K562 (cell line): ENCODE measurements at places on chromosomes 13 and 19.

DNA sequence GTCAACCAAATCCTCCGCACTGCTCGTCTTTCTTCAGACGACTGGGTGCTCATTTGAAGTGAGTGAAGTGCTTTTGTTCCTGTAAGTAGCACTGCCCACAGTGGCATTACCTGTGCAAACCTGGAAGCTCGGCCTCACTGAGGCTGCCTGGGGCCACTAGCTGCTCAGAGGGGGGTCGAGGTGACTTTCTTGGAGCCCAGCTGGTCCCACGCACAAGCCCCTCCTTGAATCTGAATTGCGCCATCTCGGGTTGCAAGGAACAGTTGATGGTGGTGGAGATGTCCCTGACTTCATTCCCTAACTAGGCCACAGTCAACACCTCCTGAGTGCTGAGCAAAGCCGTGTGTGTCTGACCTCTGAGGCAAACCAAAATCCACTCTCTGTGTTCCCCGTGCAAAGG, 79.3 kb upstream of the GPR183 start:
- no peak for DNase-seq

DNA sequence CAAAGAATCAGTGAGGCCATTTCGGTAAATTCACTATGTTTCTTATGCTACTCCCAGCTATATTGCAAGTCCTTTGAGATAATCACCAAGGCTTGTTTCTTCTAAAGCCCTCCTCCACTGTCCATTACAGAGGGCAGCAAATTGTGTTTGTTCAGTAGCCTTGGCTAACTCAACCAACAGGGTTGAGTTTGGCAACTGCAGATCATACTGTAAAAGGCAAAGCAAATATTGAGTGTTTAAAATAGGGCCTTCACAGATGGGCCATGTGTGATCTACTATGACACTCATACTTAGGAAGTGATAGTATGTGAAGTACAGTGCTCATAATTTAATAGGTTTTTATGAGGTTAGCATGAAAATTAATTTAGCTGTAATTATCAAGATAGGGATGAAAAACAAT, 171.3 kb downstream of the DACH1 start:
- no peak for DNase-seq

GRCh38 chr13:99527301-99527700, 26.0 kb downstream of the TM9SF2 start:
- DNase-seq: no peak

DNA sequence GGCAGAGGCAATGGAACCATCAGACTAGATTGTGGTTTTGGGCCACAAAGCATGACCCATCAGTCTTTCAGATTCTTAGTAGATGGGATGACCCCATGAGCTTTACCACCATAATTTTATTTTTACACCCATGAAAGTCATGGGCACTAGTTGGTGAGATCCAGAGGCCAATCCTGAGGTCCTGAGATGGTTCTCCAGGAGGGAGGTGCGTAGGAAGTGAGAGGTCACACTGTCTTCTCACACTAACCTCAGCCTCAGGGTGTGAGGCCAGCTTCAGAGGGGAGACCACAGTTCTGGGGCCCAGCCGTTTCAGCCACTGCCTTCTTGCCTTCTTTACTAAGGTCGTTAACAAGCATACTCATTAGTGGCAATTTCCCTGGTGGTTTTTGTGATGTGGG, 106.4 kb downstream of the AKAP11 start:
- no peak for DNase-seq

GRCh38 chr19:5302396-5302795, 38.2 kb downstream of the PTPRS start:
- no peak for DNase-seq

DNA sequence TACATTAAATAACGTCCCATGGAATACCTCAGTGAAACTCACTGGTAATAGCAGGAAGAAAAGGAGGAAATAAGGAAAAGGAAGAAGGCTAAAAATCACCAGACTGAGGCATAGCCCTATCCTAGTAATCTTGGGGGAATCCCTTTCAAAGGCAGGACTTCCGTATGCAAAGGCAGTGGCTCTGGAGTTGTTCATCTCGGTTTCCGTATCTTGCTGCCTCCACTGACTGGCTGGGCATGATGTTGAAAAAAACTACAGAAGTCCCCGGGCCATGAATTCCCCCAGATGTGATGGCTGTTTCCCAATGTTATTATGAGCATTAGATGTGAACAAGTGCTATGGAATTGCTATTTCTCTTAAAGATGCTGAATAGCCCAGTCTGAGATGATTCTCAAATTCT, 5.5 kb downstream of the FPR2 start:
- no peak for DNase-seq

DNA sequence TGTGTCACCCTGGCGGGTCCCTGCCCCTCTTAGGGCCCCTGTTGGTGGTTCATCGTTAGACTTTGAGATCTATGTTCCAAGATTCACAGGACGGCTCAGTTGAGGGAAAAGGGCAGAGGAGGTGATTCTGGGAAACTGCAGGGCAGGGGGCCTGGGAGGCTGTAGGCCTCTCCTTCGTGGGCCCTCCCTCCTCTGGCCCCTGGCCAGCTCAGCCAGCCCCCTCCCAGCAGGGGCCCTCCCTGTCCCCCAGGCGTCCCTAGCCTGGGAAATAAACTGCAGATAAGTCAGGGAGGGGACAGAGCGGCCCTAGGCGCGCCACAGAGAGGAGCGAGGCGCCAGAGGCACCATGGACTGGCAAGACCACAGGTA, 6.5 kb downstream of the HIF3A start:
- no peak for DNase-seq

DNA sequence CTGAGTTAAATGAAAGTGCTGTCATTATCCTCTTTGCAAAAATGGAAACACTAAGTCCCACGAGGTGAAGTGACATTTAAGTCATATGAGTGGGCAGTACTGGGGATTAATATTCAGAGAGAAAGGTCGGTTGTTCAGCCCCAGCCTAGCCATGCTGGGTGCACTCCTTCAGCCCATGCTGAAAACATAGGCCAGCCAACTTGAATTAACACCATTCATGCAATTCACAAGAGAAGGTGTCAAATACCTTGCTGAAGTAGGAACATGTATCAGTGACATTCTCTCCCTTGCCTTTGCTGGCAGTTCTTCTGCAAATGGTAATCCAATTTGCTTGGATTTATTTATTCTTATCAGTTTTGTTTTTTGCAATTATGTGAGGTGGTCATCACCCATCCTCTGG, 256.3 kb downstream of the DNAJC15 start:
- no peak for DNase-seq

DNA sequence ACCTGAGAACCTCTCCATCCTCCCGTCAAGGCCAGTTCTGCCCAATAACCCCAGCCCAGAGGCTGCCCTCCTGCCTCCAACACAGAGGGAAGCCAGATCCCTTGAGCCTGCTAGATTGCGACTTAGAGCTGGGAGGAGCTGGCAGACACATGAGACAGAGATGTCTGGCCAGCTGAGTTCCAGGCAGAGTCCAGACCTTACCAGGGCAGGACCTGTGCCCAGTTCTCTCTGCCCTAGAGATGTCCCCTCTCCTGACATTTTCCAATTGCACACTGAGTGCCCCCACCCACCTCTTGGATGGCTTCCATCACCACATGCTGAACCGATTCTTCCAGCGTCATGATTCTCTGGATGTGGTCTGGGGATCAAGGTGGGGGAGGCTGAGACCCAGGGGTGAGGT, 3.0 kb downstream of the HOOK2 start:
- DNase-seq: no peak

DNA sequence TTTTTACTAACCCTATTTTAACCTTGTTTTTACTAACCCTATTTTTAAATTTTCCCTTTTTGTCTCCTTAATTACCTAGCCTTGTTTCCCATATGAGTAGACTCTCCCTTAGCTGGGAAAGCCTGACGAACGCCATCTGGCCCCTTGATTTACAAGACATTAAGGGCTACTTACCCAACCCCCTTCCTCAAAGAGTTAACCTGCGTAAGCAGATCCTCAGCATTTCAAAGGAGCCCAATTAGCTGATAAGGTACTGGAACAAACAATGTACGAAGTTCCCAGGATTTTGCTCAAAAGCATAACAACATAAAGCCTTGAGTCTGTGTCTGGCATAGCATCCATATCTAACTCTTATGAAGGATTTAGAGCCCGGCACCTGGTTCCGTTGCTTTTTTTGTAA, 4.7 kb upstream of the MVB12A start:
- DNase-seq: no peak

DNA sequence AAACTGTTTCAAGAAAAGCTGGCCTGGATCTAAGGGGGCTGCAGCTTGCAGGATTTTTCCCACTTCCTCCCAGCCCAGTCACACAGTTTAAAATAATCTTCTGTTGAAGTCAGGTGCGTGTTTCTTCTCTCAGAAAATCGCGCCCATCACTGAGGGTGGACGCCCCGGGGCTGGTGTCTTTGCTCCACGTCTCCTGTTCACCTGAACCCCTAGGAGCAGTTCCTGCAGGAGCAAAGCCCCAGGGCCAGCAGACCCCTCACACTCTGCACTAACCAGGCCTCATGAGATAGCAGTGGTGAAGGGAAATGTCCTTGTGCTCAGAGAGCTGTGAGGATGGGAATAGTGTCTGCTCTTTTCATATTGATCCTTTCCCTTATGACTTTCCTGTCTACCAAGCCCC, 920 bp upstream of the SIGLEC7 start:
- DNase-seq: no peak

GRCh38 chr13:42708391-42708790, 73.0 kb upstream of the FAM216B start:
- no peak for DNase-seq
